Stimulated activated CD4-positive, alpha-beta T cell treated with anti-CD3 and anti-CD28 coated beads, Interleukin-1b, Interleukin-23, amount 100 ng/mL, for 1 hour (primary cell): ENCODE measurements at places on chromosomes 16 and 17.

- DNase-seq = no peak
These were observed 3.6 kb upstream of the CBX4 start for GRCh38 chr17:79842656-79843473.

DNA sequence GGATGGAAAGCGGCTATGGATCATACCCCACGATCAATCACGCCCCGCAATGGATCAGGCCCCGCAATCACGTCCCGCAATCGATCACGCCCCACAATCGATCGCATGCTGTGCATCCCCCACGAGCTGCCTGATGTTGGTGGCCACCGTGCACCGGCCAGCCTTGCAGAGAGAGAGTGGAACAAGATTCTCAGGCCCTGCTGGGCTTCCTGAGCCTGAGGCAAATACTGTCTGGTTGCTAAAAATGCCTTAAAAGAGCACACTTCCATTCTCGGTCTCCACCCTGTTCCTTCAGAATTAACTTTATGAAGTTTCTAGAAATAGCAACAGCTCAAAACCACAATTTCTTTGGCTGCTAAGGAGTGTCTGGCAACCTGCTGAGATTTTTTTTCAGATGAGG is 81.5 kb downstream of the VPS53 start:
- no peak for DNase-seq

- DNase-seq = no peak
These were observed 504.0 kb upstream of the RBFOX1 start for GRCh38 chr16:6828690-6829089.

DNA sequence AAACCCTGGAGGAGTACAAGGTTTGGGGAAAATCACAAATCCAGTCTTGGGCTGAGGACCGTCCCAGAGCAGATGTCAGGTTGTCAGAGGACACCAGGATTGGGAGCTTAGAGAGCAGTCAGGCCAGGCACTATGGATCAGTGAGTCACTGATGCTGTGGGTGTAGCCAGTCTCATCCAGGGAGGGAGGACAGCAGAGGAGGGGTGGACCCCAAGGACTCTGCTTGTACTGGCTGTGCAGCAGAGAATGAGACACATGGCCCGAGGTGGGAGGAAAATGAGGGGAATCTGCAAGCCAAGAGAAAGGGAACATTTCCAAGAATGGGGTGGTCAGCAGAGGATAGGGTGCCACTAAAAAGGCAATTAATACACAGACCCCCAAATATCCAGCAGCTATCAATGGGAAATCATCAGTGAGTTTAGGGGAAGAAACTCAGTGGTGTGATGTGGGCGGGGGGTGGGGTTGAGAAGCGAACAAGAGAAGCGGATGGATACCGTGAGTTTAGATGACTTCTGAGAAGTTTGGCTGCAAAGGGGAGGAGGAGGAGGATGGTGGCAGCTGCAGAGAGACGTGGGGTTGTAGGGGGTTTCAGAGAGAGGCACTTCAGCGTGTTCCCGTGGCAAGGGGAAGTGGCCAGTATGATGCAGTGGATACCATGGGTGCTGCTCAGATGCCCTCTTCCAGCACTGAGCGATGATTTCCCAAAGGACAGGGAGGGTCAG is 43.9 kb downstream of the ARHGAP27 start:
- DNase-seq = no peak
